ENCODE measurements at places on chromosomes 3 and 15. TPM values are rescaled to one million over a fixed set of nuclear protein-coding genes. Genes with fewer than 3 reads are reported as not detected.

The TAGLN3 gene
- total RNA-seq: 1.6 TPM

GRCh38 chr3:189907803-189908202, 212.9 kb downstream of the P3H2 start:
- no peak overlapping the region for H3K4me3 ChIP-seq
- H3K27me3 ChIP-seq: peaks cover 3% of the 10 kb centered on the region
- no peaks in the 10 kb centered on the region for H3K4me1 ChIP-seq
- no peak overlapping the region for H3K27ac ChIP-seq
- DNase-seq: no peak

The ADGRG7 gene
- 46.5 TPM for total RNA-seq

GRCh38 chr3:49648354-49649019, 25.7 kb upstream of the APEH start:
- DNase-seq: no peak
- H3K27ac ChIP-seq: peak overlapping the region; percentile 93
- H3K4me3 ChIP-seq: no peak overlapping the region
- no peaks in the 10 kb centered on the region for H3K36me3 ChIP-seq
- peaks cover 31% of the 10 kb centered on the region for H3K4me1 ChIP-seq
- H3K27me3 ChIP-seq: no peaks in the 10 kb centered on the region

- no peaks in the 10 kb centered on the region for H3K36me3 ChIP-seq
- DNase-seq: no peak
- H3K27me3 ChIP-seq: no peaks in the 10 kb centered on the region
- H3K4me1 ChIP-seq: peaks cover 5% of the 10 kb centered on the region
These were observed 3.0 kb upstream of the PIAS1 start for GRCh38 chr15:68051109-68051508.

DNA sequence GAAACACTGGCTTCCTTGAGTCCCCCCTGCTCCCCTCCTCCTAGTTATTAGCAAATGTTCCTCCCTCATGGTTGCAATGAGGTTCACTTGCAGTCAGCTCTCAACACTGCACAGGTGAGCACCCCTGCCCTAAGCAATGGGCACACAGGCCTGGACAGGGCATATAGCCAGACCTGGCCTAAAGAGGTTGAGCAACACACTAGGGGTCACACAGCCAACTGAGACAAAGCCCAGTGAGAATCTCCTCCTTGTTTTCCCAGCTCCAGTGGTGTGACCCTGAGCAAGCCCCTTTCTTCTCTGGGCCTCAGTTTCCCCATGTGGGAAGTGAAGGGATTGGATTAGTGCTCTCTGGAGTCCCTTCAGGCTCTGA, 49.9 kb downstream of the ATP2B2 start:
- no peak overlapping the region for H3K27ac ChIP-seq
- no peaks in the 10 kb centered on the region for H3K4me1 ChIP-seq
- peaks cover 16% of the 10 kb centered on the region for H3K27me3 ChIP-seq
- H3K36me3 ChIP-seq: no peaks in the 10 kb centered on the region
- H3K4me3 ChIP-seq: no peak overlapping the region

GRCh38 chr3:52441772-52442332, 3.1 kb downstream of the SEMA3G start:
- no peak overlapping the region for H3K27ac ChIP-seq
- DNase-seq: no peak
- no peaks in the 10 kb centered on the region for H3K27me3 ChIP-seq
- H3K4me1 ChIP-seq: peaks cover 2% of the 10 kb centered on the region
- H3K4me3 ChIP-seq: no peak overlapping the region
- H3K36me3 ChIP-seq: no peaks in the 10 kb centered on the region

The CFAP44 gene
- total RNA-seq: 47.2 TPM

GRCh38 chr3:167493244-167493643, 19.4 kb upstream of the SERPINI2 start:
- H3K27me3 ChIP-seq: no peaks in the 10 kb centered on the region
- no peaks in the 10 kb centered on the region for H3K36me3 ChIP-seq

DNA sequence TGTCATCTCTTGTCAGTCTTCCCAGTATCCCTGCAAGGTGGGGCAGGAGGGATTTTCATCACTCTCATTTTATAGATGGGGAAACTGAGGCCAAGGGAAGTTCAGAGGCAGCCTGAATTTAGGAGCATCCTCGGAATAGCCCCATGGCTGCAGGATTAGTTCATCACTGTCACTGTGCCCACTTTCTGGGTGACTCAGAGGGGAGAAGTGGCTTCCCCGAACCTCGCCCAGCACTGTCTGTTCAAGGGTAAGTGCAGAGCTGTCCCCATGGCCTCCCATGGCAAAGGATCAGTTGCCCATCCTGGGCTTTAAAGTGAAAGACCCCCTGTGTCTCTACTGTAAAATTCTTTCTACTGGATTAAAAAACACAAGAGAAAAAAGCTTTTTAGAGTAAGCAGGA, 60.0 kb upstream of the SEC13 start:
- no peaks in the 10 kb centered on the region for H3K36me3 ChIP-seq
- DNase-seq: no peak
- no peak overlapping the region for H3K4me3 ChIP-seq
- H3K27ac ChIP-seq: no peak overlapping the region
- H3K27me3 ChIP-seq: no peaks in the 10 kb centered on the region

GRCh38 chr3:10470120-10471053, 35.0 kb downstream of the ATP2B2 start:
- no peak overlapping the region for H3K4me3 ChIP-seq
- no peaks in the 10 kb centered on the region for H3K27me3 ChIP-seq
- no peaks in the 10 kb centered on the region for H3K36me3 ChIP-seq
- H3K4me1 ChIP-seq: peaks cover 17% of the 10 kb centered on the region

The CX3CR1 gene
- 0.56 TPM for total RNA-seq

DNA sequence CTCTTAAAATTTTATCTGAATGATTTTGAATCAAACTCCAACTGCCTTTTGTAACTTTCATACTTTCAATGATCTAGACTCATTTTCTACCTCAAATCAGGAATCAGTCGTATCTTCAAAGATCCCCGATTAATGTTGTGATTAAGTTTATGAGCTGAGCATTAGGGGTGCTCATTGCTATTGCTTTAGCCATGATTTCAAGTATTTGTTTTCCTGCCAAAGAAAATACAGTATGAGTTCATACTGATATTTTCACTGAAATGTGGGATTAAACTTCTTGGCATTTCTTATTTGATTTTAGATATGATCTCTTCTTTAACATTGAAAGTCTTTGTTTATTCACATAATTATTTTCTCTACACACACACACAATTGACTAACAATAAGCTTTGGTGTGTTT, 785.6 kb downstream of the NTRK3 start:
- no peaks in the 10 kb centered on the region for H3K36me3 ChIP-seq
- H3K27me3 ChIP-seq: no peaks in the 10 kb centered on the region
- no peaks in the 10 kb centered on the region for H3K4me1 ChIP-seq
- DNase-seq: no peak

GRCh38 chr15:69462030-69462492, 9.4 kb downstream of the RPLP1 start:
- H3K4me1 ChIP-seq: peaks cover 11% of the 10 kb centered on the region
- peak overlapping the region; percentile 11 for H3K4me3 ChIP-seq
- no peaks in the 10 kb centered on the region for H3K36me3 ChIP-seq
- no peak overlapping the region for H3K27ac ChIP-seq
- DNase-seq: no peak

- no peak overlapping the region for H3K27ac ChIP-seq
- no peak overlapping the region for H3K4me3 ChIP-seq
- H3K27me3 ChIP-seq: peaks cover 5% of the 10 kb centered on the region
- H3K4me1 ChIP-seq: peaks cover 3% of the 10 kb centered on the region
- no peaks in the 10 kb centered on the region for H3K36me3 ChIP-seq
- no peak for DNase-seq
These were observed 18.2 kb upstream of the ADCY5 start for GRCh38 chr3:123467046-123467445.

- no peaks in the 10 kb centered on the region for H3K36me3 ChIP-seq
- H3K27me3 ChIP-seq: no peaks in the 10 kb centered on the region
- no peak overlapping the region for H3K27ac ChIP-seq
- H3K4me1 ChIP-seq: no peaks in the 10 kb centered on the region
These were observed 102.5 kb upstream of the COL6A5 start for GRCh38 chr3:130242850-130243569.

DNA sequence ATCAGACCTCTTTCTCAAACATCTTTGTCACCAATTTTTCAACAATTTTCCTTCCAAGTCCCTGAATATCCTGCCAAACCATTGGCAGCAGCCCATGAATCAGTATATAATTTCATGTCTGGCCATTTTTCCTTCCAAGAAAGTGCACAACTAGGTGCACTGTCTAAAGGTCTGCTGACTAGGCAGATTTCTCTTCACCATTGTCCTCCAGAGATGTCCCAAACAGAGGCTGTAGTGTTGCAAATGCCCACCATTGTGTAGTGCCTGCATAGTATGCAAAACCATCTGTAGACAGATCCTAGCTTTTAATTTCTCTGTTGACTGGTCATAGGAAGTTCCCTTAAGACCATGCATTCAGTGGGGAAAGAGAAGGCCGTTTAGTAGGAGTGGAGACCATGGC, 25.0 kb upstream of the GOLGA6L2 start:
- no peaks in the 10 kb centered on the region for H3K36me3 ChIP-seq
- H3K4me1 ChIP-seq: no peaks in the 10 kb centered on the region
- no peaks in the 10 kb centered on the region for H3K27me3 ChIP-seq
- no peak overlapping the region for H3K27ac ChIP-seq
- H3K4me3 ChIP-seq: no peak overlapping the region
- no peak for DNase-seq

GRCh38 chr15:47186075-47186474, 531.2 kb upstream of the SEMA6D start:
- H3K4me1 ChIP-seq: no peaks in the 10 kb centered on the region
- H3K4me3 ChIP-seq: no peak overlapping the region

The TGM5 gene
- not detected for total RNA-seq

GRCh38 chr15:96053031-96053780, 277.3 kb upstream of the NR2F2 start:
- H3K36me3 ChIP-seq: no peaks in the 10 kb centered on the region
- peak; percentile 30 for DNase-seq
- H3K27ac ChIP-seq: peak overlapping the region; percentile 75
- H3K27me3 ChIP-seq: peaks cover under 1% of the 10 kb centered on the region
- peaks cover 15% of the 10 kb centered on the region for H3K4me1 ChIP-seq
- H3K4me3 ChIP-seq: peak overlapping the region; percentile 15

The GHSR gene
- not detected for total RNA-seq

GRCh38 chr15:83108266-83109219, 1.1 kb downstream of the TM6SF1 start:
- H3K27me3 ChIP-seq: peaks cover 53% of the 10 kb centered on the region
- no peaks in the 10 kb centered on the region for H3K36me3 ChIP-seq
- H3K4me1 ChIP-seq: no peaks in the 10 kb centered on the region
- H3K27ac ChIP-seq: no peak overlapping the region
- no peak overlapping the region for H3K4me3 ChIP-seq

- H3K27ac ChIP-seq: no peak overlapping the region
- no peak overlapping the region for H3K4me3 ChIP-seq
- H3K4me1 ChIP-seq: peaks cover 12% of the 10 kb centered on the region
- H3K27me3 ChIP-seq: no peaks in the 10 kb centered on the region
- DNase-seq: peak; percentile 7
These were observed 7.1 kb downstream of the ATP2C1 start for GRCh38 chr3:130900959-130901358.

GRCh38 chr15:101004500-101004899, 85.3 kb downstream of the LRRK1 start:
- H3K4me3 ChIP-seq: no peak overlapping the region
- no peaks in the 10 kb centered on the region for H3K4me1 ChIP-seq
- no peaks in the 10 kb centered on the region for H3K36me3 ChIP-seq
- H3K27me3 ChIP-seq: peaks cover 2% of the 10 kb centered on the region
- no peak overlapping the region for H3K27ac ChIP-seq

The AGTR1 gene
- total RNA-seq: not detected

GRCh38 chr15:29925227-29926082, 103.2 kb upstream of the TJP1 start:
- H3K4me3 ChIP-seq: no peak overlapping the region
- H3K4me1 ChIP-seq: peaks cover 23% of the 10 kb centered on the region
- H3K27ac ChIP-seq: peak overlapping the region; percentile 97
- H3K36me3 ChIP-seq: no peaks in the 10 kb centered on the region

DNA sequence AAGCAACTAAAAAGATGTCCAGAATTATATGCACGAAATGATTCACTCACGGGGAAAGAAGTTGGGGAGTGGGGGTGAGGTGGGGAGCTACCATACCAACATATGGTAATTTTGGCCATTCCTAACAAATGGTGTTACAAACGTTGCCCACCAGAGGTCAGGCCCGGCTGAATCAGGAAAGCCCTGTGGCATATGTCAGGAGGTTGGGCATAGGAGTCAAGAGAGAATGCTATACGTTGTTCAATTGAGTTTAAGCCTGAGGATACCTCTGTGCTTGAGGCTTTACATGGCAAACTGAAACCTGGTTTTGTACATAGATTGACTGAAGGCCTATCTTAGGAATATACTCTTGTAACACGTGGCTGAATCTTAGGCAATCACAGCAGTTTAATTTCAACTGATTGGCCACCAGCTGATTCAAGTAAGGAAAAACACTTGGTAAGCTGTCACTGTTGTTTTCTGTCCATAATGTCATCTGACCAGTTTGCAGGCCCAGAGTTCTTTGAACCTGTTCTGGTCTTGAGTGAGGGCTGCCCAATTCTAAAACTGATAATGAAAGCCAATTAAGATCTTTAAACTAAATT, 23.4 kb upstream of the SLC2A2 start:
- DNase-seq: peak; percentile 83
- H3K27ac ChIP-seq: no peak overlapping the region
- H3K4me1 ChIP-seq: no peaks in the 10 kb centered on the region
- no peaks in the 10 kb centered on the region for H3K36me3 ChIP-seq

The CASR gene
- 0.06 TPM for total RNA-seq

The WDR72 gene
- 4.2 TPM for total RNA-seq

DNA sequence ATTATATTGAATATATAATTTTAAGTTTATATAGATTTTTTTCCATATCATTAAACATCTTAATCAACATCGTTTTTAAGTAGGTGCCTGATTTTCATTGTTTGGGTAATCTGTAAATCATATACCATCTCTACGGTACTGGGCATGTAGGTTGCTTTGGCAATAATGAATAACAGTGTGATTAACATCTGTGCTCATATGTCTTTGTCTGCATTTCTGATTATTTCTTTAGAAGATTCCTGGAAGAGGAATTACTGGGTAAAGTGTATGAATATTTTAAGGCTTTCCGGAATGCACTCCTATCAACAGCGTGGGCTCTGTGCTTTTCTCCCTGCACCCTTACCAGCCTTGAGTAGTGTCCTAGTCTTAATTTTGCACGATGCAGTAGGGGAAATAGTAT, 119.8 kb upstream of the LIPC start:
- peaks cover 5% of the 10 kb centered on the region for H3K4me1 ChIP-seq
- no peaks in the 10 kb centered on the region for H3K27me3 ChIP-seq
- DNase-seq: no peak
- no peaks in the 10 kb centered on the region for H3K36me3 ChIP-seq
- no peak overlapping the region for H3K4me3 ChIP-seq

DNA sequence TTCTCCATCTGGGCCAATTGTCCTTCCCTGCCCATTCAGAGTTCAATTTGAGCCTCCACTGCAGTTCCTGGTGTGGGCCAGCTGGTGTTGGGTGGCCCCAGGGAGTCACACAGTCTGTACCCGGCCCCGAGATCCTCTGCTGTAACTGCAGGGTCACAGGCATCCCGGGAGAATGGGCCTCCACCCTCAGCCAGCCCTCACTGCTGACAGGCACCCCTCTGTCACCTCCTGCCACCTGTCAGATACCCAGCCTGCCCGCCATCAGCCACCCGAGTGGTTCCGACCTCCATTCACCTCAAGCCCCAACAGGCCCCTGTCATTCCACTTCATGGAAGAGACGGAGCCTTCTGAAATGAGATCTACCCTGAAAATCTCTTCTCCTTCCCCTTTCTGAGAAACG, 73.2 kb downstream of the ST8SIA2 start:
- no peaks in the 10 kb centered on the region for H3K4me1 ChIP-seq
- H3K27ac ChIP-seq: no peak overlapping the region
- no peak overlapping the region for H3K4me3 ChIP-seq
- no peaks in the 10 kb centered on the region for H3K27me3 ChIP-seq
- DNase-seq: no peak
